Stimulated activated CD4-positive, alpha-beta T cell treated with anti-CD3 and anti-CD28 coated beads, Interleukin-4, amount 100 ng/mL, for 1 hour (primary cell): ENCODE measurements at places on chromosomes 7 and 10.

GRCh38 chr10:14838582-14839304, 637 bp downstream of the HSPA14 start:
- DNase-seq: peak; percentile 23

DNA sequence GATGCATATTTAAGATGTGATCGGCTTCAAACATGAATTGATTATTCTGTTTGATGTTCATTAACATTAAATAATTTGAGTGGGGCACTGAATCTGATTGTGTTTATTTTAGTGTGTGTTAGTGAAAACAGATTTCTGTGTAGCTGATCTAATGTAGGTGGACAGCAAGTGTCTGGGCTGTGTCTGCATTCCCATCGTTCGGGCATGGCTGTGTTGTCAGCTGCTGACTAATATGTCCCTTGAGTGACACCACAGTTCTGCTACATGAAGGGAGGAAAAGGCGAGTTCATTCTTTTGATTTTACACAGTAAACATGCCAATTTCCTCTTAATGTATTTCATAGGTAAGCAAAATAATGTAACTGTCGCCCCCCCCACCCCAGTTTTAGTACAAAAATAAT, 203.0 kb downstream of the CNTNAP2 start:
- no peak for DNase-seq

DNA sequence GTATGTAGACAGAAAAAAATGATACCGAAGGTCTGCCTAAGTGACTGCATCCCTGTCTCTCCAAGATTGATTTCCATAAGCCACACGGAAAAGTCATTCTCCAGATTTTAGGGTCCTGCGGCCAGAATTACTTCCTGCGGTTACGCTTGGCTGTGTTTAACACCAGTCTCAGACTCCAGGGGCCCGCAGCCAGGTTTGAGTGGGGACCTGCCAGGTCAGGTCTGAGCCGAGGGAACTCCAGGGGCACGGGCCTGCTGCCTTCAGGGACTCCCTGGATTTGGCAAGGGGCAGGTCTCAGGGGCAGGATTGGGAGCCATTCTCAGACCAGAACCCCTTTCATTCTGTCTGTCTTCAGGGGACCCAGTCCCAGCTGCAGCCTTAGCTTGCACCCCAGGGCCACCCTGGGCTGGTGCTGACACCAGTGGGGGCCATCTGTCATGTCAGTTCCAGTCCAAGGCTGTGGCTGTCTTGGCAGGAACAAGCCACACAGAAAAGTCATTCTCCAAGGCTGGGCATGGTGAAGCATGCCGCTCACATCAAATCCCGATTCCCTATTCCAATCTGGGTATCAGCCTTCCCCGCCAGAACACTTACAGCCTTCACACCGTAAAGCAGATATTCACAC, 39.0 kb downstream of the TMEM120A start:
- no peak for DNase-seq

DNA sequence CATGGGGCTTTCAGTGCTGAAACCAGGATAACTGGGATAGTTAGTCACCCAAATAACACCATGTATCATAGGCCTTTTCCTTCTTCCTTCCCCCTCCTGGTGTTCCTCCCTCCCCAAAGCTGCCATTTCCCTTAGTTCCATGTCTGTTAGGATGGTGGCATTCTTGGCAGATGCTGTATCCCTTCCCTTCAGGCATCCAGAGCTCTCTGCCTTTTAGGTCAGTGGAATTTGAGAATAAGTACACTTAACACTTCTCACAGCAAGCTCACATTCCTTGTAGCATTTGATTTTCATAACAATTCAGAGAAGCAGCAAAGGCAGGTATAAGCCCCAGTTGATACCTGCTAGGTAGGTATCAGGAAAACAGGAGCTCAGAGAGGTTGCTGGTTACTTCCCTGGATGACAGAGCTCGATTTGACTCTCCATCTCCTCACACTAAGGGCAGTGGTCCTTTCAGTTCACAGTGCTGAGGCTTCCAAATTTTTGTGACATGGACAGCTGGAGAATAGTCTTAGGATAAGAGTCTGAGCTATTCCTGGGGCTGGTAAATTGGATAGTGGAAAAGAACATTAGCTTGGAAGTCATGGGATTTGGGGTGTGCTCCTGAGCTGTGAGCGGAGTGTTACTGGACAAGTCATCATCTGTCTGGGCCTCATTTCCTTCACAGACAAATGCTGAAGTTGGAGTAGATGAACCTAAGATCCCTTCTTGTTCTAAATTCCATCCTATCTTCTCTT, 108.7 kb upstream of the RHOBTB1 start:
- DNase-seq: no peak

DNA sequence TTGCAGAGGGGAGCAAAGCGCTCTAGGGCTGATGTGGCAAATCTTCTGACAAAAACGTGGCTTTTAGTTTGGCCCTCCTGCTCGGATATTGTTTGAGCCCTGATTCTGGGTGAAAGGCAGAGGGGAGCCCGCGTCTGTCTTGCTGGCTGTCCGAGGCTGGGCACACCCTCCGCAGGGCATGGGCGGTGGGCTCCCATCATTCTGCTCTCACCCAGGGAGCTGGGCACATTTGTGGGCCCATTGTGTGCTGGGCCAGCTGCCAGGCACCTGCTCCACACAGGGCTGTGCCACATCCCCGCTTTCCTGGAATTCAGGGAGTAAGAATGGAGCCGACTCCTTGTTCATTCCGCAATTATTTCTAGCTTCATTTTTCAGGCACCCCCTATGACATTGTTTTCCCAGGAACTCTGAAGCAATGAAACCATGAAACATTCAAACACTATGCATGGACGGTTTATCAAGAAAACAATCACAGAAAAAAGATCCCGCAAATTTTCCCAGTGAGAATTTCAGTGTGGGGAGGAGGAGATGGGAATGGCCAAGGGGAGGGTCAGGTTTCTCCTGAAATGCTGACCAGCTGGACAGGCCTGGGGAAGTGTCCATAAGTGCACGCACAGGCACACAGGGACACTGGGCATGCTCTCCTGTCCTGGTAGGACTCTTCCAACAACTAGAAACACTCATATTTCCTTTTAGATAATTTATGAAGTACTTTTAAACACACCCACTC, 341.1 kb downstream of the CXCL12 start:
- no peak for DNase-seq

DNA sequence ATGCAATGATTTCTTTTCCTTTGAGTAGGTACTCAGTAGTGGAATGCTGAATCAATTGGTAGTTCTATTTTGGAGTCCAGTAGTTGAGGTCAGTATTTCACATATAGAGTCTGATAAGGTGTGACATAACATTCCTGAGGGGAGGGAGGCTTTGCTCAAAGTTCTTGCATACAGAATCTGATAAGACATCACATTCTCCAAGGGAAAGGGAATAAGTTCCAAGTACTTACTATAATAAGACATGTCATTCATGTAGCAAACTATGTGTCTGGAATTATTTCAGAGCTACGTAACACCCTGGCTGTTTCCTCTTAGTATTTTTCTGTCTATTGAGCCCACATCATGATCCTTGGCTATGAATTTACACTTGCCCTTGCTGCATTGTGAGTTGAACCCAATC, 74.3 kb upstream of the POM121L12 start:
- DNase-seq: no peak

- DNase-seq: no peak
Measured at GRCh38 chr10:122729126-122729525, 29.5 kb upstream of the C10orf120 start.

GRCh38 chr10:111473361-111473760, 396.5 kb downstream of the ADRA2A start:
- no peak for DNase-seq

GRCh38 chr10:77111611-77112550, 525.7 kb downstream of the KCNMA1 start:
- no peak for DNase-seq

DNA sequence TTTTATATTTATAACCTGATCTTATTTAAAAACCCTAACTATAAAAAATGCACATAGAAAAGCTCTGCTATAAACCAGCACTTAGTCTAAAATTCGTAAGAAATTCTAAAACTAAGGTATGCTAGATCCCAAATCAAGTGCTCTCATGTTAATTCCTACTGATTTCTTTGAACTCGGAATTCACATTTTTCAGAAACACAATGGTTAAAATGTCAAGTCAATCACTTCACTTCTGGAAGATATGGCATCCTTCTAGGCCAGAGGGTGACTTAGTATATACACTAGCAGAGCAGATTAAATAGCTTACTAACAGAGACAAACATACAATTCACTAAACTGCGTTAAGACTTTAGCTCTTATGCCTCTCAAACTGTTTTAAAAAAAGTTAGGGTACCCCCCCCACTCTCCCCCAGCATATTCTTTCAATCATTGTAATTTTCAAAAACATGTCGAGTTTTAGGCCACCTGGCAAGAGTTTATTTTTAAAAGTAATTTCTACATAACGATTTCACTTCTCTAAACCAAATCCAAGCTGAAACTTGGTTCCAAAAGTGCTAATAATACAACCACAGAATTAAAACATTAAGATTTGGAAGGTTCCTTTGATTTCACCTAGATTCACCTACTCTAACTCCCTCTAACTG, 129.4 kb downstream of the NRBF2 start:
- DNase-seq: no peak
